ENCODE measurements at places on chromosomes 13 and 19.

DNA sequence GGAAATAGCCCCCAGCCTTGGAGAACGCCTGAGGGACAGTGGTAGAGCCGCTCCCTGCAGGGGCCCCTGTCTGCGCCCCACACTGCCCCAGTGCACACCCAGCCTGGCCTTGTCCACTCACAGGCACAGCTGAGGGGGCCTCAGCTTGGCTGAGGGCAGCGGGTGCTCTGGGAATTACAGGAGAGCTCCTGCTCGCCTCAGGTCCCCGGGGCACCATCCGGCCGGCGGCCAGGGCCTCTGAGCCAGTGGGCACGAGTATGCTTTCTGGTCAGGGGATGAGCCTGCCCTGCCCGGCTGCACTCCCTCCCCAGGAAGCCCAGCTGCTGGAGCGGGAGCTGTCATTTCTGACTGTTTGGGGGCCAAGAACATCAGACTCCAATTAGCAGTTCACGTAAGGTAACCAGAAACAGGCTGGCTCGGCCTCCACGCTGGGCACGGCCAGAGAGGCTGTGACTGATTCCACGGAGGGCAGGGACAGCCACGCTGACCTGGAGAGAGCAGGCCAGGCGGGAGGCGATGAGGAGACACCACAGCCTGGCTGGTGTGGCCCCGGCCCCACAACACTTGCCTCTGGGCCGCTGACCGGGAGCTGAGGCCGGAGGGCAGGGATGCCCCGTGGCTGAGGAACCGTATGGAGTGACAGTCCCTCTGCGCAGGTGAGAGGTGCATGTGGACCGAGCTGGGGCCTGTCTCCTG, 15.4 kb downstream of the CEBPG start:
- no peak for DNase-seq

- DNase-seq: no peak
Observed at GRCh38 chr13:31930490-31930889, 101.1 kb upstream of the FRY start.

DNA sequence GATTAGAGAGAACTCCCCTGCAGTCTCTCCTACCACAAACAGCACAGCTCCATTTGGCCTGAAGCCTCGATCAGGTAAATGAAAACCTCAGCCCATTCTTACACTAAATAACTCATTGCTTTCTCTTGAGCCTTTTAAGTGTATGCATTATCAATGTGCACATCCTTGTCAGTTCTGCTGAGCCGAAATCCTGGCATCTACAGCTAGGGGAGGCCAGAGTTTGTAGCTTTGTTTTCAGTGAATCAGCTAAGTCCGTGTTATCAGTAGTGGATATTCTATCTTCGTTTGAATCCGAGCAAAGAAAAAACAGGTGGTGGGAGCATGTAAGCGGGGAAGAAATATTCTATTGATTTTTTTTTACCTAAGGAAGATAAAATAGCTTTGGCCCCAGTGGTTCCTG, 84.4 kb downstream of the ESD start:
- no peak for DNase-seq

DNA sequence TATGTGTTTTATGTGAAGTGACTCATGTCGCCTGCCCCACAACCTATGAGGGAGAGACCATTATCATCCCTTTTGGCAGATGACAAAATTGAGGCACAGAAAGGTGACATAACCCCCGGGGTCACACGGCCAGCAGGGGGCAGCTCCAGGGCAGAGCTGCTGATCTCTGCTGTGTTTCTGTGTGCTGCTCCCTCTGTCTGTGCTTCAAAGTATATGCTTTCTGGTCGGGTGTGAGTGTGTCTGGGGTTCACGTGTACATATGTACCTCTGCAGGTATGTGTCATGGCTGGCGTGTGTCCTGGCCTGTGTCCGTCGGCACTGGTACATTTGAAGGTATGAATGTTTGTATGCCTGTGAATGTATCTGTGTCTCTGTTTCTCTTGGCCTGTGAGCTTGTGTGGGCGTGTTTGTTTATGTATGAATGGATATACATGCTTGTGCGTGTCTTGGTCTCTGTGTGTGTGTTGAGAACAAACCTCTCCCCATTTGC, 7.1 kb downstream of the LIPE start:
- peak; percentile 79 for DNase-seq

- no peak for DNase-seq
Observed at GRCh38 chr13:20995245-20995838, 66.0 kb downstream of the LATS2 start.

- no peak for DNase-seq
Observed at GRCh38 chr19:49499030-49499670, 2.9 kb downstream of the RPS11 start.

- peak; percentile 44 for DNase-seq
Observed at GRCh38 chr13:98509271-98510155, 67.4 kb downstream of the STK24 start.

DNA sequence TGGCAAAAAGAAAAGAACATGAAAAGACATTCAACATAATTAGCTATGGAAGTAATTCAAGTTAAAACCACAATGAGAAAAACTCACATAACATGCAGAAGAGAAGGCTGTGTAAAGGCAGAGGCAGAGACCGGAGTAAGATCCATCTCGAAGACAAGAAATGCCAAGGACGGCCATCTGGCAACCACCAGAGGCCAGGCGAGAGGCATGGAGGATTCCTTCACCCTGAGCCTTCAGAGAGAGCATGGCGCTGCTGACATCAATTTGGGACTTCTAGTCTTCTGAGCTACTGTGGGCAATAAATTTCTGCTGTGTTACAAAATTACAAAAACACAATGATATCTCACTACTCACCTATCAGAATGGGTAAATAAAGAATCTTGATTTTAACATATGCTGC, 381.0 kb downstream of the TSHZ3 start:
- DNase-seq: no peak

DNA sequence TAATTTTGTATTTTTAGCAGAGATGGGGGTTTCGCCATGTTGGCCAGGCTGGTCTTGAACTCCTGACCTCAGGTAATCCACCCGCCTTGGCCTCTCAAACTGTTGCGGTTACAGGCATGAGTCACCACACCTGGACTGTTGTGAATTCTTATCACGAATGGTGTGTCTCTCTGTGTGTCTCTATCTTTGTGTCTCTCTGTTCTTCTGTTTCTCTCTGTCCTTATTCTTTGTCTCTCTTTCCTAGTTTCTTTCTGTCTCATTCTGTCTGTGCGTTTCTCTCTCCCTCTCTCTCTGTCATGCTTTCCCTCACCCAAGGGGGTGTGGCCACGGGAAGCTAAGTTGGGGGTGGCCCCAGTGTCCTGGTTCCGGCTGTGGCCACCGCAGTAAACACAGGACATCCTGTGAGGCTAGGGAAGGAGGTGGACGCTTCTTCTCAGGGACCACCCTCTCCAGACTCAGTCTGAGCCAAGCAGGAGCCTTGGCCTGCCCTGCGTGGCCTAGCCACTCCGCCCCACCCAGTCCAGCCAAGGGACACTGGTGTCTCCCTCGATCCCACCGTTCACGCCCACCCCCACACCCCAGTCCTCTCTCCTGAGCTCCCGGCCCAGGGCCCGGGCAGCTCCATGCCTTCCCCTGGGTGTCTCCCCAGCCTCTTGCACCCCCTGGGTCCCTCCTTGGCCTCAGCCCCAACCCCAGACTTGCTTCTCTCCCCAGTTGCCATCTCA, 3.9 kb upstream of the PRX start:
- no peak for DNase-seq

DNA sequence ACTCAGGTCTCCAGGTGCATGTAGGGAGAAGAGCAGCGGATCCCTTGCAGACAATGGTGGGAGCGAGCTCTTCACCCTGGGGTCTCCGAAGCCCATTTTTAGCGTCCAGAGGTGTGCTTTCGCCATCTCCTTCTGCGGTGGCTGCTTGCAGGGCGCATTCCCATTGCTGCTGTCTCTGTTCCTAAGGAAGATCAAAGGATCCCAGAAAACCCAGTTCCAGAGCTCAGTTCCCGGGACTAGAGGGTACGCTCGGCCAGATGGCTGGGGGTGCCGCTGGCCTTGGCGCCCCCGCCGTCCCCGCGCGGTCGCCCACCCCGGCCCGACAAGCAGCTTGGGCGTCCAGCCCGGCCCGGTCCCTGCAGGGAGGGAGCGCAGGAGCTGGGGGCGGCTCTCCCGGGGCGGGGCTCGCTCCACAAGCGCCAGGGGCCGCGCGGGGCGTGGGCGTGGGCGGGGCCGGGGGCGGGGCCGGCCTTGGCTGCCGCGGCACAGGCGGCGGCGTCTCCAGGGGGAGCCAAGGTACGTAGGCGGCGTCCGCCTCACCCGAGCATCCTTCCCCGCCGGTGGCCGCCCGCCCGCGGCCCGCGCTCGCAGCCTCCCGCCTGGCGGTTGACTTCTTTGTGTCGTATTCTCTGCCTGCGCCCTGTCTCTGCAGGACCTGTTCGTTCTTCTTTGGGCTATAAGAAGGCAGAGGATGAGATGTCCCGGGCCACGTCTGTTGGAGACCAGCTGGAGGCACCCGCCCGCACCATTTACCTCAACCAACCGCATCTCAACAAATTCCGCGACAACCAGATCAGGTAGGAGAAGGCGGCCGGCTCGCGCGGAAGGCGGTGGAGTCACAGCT, 96.8 kb downstream of the ATP8A2 start:
- DNase-seq: no peak

DNA sequence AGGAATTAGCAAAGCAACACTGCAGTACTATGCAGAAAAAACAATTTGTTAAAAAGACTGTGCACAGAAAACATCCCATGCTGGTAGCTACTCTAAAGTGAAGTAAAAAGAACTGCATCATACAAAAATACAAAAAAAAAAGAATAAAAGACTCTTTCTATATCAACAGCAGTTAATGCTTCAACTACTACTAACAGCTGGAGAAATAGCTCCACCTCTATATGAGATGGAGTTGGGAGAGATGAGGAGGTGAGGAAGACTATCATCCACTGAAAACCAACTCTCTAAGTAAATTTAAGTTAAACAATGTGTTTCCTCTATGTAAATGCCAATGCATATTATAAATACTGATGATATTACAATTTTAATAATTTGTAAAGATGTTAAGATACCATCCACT, 1.8 kb downstream of the ZC3H13 start:
- no peak for DNase-seq

- no peak for DNase-seq
Observed at GRCh38 chr19:46783670-46784069, 4.7 kb downstream of the SLC1A5 start.

DNA sequence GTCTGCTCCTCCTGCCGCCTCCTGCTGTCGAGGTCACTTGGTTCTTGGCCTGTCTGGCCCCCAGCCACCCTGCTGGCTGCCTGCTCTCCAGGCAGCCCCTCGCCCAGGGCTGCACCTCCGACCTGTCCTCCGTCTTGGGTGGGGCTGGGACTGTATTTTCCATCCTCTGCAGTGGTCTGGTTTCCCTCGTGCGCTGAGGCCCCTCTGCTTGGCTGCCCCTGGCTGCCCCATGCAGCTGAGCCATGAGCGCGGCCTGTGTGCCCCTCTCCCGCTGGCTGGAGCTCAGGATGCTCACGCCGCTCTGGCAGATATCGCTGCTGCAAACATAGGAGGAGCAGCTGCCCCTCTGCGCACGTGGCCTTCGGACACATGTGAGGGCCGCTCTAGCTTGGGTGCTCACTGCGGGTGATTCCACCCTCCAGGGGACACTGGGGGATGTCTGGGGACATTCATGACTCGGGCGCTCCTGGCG, 14.0 kb downstream of the UHRF1 start:
- DNase-seq: no peak

DNA sequence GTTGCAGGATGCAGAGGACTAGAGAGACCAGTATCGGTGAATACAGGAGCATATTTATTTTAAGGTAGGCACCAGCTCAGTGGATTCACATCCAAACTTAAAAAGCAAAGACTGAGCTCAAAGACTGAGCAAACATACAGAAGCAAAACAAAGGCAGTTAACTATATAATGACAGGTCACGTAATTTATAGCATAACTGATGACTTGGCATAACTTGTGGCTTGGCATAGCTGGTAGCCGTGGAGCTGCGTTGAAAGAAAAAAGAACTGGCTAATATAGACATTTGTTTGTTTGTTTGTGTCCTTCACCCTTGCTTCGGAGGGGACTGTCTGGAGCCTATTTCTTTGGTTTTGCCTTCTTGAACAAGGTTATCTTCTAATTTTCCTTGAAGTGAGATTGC, 33.7 kb downstream of the ZNF493 start:
- DNase-seq: no peak

- no peak for DNase-seq
Observed at GRCh38 chr13:110221406-110222117, 85.4 kb downstream of the COL4A1 start.

GRCh38 chr13:101393140-101393539, 23.2 kb downstream of the NALCN start:
- no peak for DNase-seq

GRCh38 chr13:22287343-22287920, 616.6 kb downstream of the FGF9 start:
- DNase-seq: no peak

DNA sequence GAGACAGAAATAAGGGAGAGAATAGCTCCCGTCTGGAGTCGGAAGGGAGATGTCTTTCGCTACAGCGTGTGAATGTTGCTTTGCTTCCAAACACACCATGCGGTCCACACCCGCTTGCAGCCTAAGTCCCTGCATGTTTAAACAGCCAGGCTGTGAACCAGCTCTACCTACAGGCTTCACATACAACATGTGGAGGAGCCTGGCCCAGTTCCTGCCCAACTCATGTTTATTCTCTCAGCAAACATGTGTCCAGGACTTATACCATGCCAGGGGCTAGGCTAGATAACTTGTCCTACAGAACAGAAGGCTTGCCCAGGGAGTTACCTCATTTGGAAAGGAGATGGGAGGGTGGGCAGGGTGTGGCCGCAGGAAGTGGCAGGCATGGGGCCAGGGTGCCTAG, 181.5 kb downstream of the FOXO1 start:
- no peak for DNase-seq

GRCh38 chr13:36883824-36884223, 36.2 kb downstream of the SMAD9 start:
- no peak for DNase-seq

GRCh38 chr13:79780240-79780639, 299.3 kb downstream of the NDFIP2 start:
- no peak for DNase-seq

DNA sequence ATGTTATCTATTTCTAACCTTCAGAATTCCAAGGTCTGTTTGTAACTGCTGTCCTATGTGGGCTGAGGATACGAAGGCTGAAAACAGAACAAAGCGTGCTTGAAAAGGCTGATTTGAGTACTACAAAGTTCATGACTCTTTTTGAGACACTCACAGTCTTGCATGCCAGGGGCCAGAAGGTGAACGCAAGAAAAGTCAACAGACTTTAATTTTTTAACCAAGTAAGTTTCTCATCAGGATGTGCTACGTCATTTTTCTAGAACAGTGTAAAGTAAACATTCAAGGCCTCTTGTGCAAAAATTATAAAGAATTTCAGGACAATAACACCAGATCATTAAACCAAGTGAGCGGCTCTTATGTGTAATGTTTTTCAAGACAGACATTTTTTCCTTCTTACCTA, 163.5 kb downstream of the COG6 start:
- no peak for DNase-seq

DNA sequence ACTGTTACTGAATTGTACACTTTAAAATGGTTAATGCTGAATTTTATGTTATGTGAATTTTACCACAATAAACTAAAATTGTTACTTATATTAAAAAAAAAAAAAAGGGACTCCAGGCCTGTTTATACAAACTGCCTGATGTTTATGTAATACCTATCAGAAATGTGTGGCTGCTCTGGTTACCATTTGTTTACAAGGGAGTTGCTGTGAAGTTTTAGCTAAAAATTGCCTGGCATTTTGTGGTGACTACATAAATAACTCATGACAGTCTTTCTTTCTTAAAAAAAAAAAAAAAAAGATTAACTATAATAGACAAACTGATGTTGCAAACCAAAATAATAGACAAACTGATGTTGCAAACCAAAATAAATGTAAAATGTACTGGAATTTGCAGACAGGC, 71.8 kb downstream of the CDADC1 start:
- no peak for DNase-seq

GRCh38 chr19:4443966-4444764, 13.4 kb downstream of the UBXN6 start:
- no peak for DNase-seq

GRCh38 chr13:21967871-21968270, 297.0 kb downstream of the FGF9 start:
- no peak for DNase-seq
